ENCODE measurements at places on chromosomes 3 and 15. TPM values are rescaled to one million over a fixed set of nuclear protein-coding genes. Genes with fewer than 3 reads are reported as not detected.

Gene IL5RA
- total RNA-seq: 1.1 TPM

Gene AP3B2
- 1.2 TPM for total RNA-seq

Gene RTP3
- not detected for total RNA-seq

Gene SLC9C1
- not detected for total RNA-seq

Gene ZNF621
- 19.7 TPM for total RNA-seq

Gene OCA2
- not detected for total RNA-seq

All from naive thymus-derived CD4-positive, alpha-beta T cell (primary cell).